ENCODE measurements at places on chromosomes 2 and 18.
A peak's percentile ranks its signal among the peaks of the same experiment; 100 is the strongest.

- no peaks in the 10 kb centered on the region for H3K36me3 ChIP-seq
- H3K27ac ChIP-seq: no peak overlapping the region
- no peak for DNase-seq
- peaks cover 9% of the 10 kb centered on the region for H3K4me1 ChIP-seq
- no peaks in the 10 kb centered on the region for H3K27me3 ChIP-seq
Observed at GRCh38 chr2:74764429-74765272, 69.3 kb upstream of the HK2 start.

DNA sequence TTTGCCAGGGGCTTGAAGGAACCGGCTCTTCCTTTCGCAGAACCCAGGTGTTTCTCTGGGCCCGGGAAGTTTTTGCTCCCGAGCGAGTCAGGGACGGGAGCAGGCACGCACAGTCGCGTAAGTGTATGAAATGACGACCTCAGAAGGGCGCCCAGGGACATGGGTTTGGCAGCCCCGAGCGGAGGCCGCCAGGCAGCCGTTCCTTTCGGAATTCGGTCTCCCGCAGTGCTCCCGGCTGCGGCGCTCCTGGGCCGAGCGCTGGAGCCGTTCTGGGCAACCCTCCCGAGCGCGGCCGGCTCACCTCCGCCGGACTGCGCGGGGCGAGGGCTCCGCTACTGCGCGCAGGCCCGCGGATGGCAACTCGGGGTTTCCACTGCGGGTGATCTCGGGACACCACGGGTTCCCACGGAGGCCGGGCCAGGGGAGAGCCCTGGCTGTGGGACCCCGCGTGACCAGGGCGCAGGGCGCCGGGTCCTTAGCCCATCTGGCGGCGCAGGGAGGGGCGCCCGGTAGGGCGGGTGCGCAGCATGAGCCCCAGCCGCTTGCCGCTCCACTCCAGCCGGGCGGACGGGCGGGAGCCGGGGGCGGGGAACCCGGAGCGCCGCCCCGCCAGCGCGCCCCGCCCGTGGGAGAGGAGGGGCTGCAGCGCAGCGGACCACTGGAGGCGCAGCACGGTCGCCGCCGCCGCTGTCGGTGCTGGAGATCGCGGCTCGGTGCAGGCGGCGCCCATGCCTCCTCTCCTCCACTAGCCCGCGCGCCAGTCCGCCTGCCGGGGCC, at the start of gene OSBPL6:
TSS of gene OSBPL6 (plus strand) at position 690 of the 777 bp plus-strand sequence. CDS start 111,673 bp downstream, outside the sequence.
- H3K27me3 ChIP-seq: peaks cover 69% of the 10 kb centered on the region
- peak; percentile 78 for DNase-seq
- H3K4me1 ChIP-seq: peaks cover 14% of the 10 kb centered on the region
- peak within 1 kb of the TSS; percentile 72 for H3K4me3 ChIP-seq

- no peak for DNase-seq
- H3K4me1 ChIP-seq: peaks cover 13% of the 10 kb centered on the region
- H3K27me3 ChIP-seq: peaks cover 16% of the 10 kb centered on the region
- H3K27ac ChIP-seq: no peak overlapping the region
- no peak overlapping the region for H3K4me3 ChIP-seq
- no peaks in the 10 kb centered on the region for H3K36me3 ChIP-seq
Observed at GRCh38 chr2:128625963-128626759, 307.5 kb upstream of the HS6ST1 start.

DNA sequence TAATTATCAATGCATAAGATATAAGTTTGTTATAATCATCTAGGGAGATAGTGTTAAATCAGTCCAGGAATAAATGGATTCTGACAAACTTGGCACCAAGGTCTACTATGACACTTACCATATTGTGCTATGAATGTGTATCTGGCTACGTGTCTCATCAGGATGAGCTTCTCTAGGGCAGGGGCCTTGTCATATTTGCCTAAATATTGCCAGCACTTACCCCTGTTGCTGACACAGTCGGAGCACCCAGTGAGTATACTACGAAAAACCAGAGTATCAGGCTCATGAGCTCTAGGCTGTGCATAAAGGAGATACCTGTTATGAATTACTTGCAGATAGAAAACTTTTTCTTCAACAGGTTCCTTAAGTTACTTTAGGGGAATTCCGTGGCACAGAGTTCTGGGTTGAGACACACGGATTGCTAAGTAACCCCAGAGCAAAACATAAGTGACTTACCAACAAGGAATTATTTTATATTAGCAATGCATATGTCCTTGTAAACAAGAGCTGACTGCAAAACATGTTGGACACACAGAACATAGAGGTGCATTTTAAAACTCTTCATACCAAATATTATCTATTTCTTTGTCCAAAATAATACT, 7.7 kb upstream of the TTC39C start:
- H3K4me3 ChIP-seq: no peak overlapping the region
- H3K27ac ChIP-seq: no peak overlapping the region
- peaks cover 77% of the 10 kb centered on the region for H3K4me1 ChIP-seq

- no peaks in the 10 kb centered on the region for H3K36me3 ChIP-seq
- H3K27me3 ChIP-seq: peaks cover 56% of the 10 kb centered on the region
Observed at GRCh38 chr2:199485732-199486335, 28.1 kb upstream of the SATB2 start.

- peak overlapping the region; percentile 0 for H3K27ac ChIP-seq
- no peak overlapping the region for H3K4me3 ChIP-seq
- no peak for DNase-seq
- no peaks in the 10 kb centered on the region for H3K36me3 ChIP-seq
- peaks cover 5% of the 10 kb centered on the region for H3K27me3 ChIP-seq
- peaks cover 29% of the 10 kb centered on the region for H3K4me1 ChIP-seq
Observed at GRCh38 chr2:65416945-65417344, 15.5 kb downstream of the SPRED2 start.

GRCh38 chr2:156338578-156338977, 6.1 kb upstream of the NR4A2 start:
- H3K27me3 ChIP-seq: no peaks in the 10 kb centered on the region
- peak overlapping the region; percentile 12 for H3K4me3 ChIP-seq
- DNase-seq: no peak
- peak overlapping the region; percentile 99 for H3K27ac ChIP-seq

DNA sequence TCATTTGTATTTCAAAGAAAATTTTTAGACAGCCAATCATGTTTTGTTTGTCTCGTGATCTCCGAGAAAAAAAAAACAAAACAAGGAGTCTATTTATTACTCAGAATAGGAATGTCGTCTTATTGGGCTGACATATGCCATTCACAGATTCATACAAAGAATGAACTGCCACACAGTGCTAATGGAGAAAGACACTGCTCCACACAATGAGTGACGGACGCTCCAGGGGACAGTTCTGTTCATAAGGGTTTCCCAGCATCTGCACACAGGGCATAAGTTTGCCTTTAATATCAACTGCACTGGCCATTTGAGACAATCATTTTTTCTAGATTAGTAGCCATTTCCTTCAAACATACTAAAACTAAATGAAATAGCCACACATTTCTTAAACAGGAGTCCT, 3.4 kb downstream of the SERTAD2 start:
- no peaks in the 10 kb centered on the region for H3K27me3 ChIP-seq
- peaks cover 9% of the 10 kb centered on the region for H3K36me3 ChIP-seq
- no peak for DNase-seq
- no peak overlapping the region for H3K4me3 ChIP-seq
- H3K4me1 ChIP-seq: peaks cover 71% of the 10 kb centered on the region
- H3K27ac ChIP-seq: no peak overlapping the region

GRCh38 chr2:133438848-133439564, 129.3 kb downstream of the NCKAP5 start:
- H3K27ac ChIP-seq: no peak overlapping the region
- H3K4me1 ChIP-seq: no peaks in the 10 kb centered on the region
- H3K4me3 ChIP-seq: no peak overlapping the region
- DNase-seq: no peak
- H3K36me3 ChIP-seq: no peaks in the 10 kb centered on the region
- no peaks in the 10 kb centered on the region for H3K27me3 ChIP-seq

GRCh38 chr2:56380861-56381260, 197.1 kb downstream of the CCDC85A start:
- H3K36me3 ChIP-seq: no peaks in the 10 kb centered on the region
- H3K4me1 ChIP-seq: no peaks in the 10 kb centered on the region
- H3K4me3 ChIP-seq: no peak overlapping the region
- no peak overlapping the region for H3K27ac ChIP-seq

All from activated T-cell treated with anti-CD3 and anti-CD28 coated beads, Interleukin-2, amount 50 U/mL, for 24 hours (primary cell).